ENCODE measurements at places on chromosomes 7 and 10. TPM values are rescaled to one million over a fixed set of nuclear protein-coding genes. Genes with fewer than 3 reads are reported as not detected.

GRCh38 chr7:153921408-153921807 lies 130.8 kb upstream of the DPP6 start:
- DNase-seq: no peak

DNA sequence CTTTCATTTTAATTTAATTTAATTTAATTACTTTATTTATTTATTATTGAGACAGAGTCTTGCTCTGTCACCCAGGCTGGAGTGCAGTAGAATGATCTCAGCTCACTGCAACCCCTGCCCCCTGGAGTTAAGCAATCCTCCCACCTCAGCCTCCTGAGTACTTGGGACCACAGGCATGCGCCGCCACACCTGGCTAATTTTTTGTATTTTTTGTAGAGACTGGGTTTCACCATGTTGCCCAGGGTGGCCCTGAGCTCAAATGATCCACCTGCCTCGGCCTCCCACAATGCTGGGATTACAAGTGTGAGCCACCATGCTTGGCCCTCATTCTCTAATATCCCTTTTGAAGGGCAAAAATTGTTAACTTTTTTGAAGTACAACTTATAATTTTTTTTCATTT lies 92.9 kb downstream of the XRCC2 start:
- DNase-seq: peak; percentile 4

DNA sequence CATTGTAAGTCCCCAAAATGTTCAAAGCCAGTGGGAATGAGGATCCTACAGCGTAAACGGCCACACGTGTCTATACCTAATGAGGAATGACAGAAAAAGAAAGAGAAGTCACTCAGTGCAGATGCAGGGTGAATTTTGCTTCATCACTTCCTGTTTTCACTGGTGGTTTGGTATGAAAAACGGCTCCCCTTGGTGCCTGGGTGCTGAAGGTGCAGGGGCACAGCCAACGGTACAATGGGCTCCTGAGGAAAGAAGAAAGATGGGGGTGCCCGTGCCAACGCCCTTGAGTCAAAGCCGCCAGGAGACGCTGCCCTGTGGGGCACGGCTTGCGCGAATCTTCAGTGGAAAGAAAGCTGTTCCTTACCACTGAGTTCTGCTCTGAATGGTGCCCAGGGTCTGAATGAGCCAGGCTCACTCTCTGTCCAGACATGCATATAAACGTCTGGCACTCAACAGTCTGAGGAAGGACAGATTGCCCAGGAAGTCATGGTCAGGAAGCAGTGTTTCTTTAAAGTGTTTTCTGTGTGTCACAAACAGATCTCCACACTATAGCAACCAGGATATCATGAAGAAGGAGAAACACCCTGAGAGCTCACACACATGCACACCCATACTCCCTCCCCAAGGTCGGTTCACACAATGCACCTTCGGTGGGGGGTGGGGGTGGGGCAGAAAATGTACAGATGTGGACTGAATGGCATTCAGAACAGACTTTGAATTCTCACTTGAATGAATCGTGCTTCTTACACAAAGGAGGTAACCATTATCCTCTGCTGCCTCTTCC lies 105.8 kb downstream of the ELMO1 start:
- DNase-seq: no peak

DNA sequence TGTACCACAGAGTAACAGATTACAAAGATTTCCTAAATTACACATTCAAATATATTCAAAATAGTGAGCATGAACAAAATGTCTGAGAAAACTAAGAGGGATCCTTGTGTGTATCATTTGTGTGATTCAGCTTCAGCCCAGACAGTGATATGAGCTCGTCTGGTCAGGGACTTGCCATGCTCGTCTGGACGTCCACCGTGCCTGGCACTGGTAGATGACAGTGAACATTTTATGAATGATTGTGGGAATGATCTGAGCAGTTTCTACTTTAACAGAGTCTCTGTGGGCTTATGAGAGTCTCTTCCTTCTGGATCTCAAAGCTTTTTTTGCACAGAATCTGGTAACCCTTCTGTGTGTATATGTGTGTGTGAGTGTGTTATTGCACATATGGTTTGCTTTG lies 34.2 kb upstream of the ANKRD2 start:
- no peak for DNase-seq

DNA sequence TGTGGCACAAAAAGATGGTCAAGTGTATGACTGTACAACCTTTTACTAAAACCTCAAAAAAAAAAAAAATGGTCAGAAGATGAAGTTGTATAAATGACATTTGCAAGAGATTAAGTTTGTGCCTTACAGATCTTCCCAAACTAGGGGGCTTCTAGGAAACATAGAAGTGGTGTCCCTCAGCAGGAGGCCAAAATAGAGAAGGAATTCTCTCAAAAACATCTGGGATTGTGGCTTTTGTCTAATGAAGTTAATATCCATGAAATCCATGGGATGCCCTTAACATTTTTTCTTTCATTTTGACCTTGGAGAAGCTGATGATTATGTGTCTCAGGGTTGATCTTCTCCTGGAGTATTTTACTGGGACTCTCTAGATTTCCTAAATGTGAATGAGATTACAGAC lies 62.2 kb downstream of the CASD1 start:
- no peak for DNase-seq

DNA sequence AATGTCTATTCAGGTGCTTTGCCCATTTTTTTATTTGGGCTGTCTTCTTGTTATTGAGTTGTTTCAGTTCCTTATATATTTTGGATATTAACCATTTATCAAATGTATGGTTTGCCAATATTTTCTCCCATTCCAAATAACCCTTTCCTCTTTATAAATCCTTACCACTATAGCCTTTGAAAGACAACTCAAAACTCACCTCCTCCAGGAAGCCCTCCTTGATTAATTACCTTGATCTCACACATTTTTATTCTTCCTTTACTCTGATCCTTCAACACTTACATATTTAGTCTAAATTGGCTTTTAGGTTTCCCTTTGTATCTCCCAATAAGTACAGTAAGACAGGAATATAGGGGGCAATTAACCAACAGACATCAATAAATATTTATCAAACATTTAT lies 42.9 kb downstream of the NRCAM start:
- DNase-seq: no peak

DNA sequence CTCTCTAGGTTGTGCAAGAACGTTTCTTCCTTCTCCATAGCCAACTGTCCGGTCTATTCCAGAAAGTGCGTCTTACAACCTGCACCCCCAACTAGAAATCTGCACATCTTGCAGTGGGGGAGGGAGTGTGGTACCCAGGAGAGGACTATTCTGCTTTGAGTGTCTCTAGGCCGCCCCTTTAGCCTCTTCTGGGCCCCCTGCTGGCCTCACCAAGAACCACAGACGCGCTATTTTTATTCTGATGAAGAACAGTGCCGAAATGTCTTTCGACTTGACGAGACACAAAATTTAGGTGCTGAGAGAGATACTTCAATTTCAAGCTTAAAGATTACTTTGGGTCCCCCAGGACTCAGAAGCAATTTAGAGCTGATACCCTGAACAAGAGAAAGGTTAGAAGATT lies 1.0 kb downstream of the CNPY1 start:
- DNase-seq: no peak

GRCh38 chr10:107054469-107055156 lies 109.9 kb downstream of the SORCS1 start:
- DNase-seq: no peak

DNA sequence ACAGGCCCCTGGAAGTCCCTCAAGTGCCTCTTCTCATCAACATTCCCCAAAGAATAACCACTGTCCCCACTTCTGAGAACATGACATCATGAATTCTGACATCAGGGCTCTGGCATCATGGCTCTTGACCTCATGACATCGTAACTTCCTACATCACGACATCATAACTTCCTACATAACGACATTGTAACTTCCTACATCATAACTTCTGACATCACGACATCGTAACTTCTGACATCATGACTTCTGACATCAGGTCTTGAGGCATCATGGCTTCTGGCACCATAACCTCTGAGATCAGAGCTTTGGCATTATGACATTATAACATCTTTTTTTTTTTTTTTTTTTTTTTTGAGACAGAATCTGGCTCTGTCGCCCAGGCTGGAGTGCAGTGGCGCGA lies 66.7 kb upstream of the FAM20C start:
- DNase-seq: no peak

- no peak for DNase-seq
Measured at GRCh38 chr7:44783407-44783806, 13.1 kb upstream of the PPIA start.

DNA sequence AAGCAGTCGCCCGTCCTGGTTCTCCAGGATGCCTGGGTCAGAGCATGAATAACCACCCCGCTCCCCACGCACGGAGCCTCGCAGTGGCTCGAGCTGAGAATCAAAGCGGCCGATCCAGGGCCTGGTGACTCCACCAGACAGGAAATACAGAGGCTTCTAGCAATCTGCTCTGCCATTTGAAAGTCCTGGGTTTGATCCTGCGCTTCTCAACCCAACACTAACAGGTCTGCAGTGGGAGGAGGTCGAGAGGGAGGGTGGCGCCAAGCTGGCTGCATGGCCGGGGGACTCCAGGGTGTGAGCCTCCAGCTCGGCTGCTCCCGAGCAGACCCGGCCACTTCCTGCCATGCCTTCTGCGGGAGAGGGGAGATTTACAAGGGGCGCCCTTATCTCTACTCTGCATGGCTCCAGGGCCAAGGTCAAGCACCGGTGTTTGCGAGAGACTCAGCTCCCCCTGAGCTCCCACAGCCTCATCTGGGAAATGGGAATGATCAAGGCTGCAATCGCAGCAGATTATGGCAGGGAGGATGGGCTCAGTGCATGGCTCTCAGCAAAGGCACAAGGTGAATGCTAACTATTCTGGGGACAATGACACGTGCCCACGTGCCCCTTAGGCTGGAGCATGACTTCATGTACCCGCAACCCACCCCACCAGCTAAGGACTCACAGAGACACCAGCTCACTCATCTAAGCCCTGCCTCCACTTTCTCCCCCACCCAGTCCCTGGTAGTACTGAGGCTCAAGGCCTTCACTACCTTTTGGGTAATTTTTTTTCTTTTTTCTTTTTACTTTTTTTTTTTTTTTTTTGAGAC lies 73.9 kb upstream of the TNRC18 start:
- DNase-seq: no peak

GRCh38 chr7:40544221-40544723 lies 409.5 kb downstream of the SUGCT start:
- DNase-seq: no peak

DNA sequence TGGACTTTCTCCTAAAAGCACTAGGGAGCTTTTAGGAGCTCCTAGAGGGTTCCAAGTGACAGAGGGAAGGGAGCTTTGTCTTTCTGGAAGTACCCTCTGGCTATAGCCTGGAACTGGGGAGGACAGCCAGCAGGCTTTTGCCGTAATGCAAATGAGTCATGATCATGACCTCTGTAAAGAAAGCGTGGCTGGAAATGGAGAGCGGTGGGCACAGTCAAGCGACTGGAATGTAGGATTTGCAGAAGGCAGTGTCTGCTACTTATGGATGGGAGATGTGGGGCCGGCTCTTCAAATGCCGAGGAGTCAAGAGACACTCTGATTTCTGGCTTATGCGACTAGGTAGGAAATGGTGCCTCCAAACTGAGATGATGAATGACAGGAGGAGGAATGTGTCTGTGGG lies 34.6 kb upstream of the PLPP4 start:
- no peak for DNase-seq

DNA sequence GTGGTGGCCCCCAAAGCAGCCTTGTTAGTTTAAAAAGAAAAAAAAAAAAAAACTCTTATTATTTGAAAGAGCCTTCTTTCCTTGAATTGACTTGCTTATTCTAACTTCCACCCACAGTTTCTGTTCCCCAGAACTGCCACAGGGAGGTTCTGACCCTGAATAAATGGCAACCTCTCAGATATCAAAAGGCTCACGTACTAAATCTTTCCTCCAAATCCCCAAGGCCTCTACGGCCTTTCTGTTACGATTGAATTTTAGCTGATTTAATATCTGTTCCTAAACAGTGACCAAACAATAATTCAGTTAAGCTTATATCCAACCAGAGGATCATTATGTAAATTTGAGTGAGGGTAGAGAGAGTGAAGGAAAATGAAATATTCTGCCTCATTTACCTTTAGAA lies 482.8 kb downstream of the GFRA1 start:
- no peak for DNase-seq

DNA sequence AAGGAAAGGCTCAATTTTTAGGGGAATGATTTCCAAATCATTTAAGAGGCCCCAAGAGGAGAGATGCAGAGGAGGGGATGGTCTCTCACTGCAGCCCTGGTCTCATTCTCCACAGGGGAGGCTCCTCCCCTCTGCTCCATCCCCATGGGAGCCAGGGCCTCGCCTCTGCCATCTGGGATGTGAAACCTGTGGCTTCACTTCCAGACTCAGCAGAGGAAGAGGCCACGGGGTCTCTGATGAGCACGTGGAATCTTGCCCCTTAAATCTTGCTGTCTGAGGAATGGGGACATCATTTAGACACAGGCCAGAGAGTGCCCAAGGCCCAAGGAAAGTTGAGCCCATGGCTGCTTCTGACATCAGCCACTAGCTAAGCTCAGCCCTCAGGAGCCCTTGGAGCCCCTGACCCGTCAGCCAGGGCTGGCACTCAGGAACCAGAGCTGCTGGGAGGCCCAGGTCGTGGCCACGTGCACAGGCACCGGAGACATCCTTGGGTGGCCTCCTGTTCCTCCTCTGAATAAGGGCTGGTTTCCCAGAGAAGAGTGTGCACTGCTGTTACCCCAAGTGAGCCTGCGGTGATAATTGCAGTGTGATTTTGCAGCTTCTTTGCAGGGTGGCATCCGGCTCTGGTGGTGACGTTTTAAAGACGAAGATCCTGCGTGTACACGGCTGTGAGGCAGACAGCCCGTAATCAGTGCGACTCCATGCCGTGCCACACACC lies 50.5 kb downstream of the VIPR2 start:
- DNase-seq: no peak

DNA sequence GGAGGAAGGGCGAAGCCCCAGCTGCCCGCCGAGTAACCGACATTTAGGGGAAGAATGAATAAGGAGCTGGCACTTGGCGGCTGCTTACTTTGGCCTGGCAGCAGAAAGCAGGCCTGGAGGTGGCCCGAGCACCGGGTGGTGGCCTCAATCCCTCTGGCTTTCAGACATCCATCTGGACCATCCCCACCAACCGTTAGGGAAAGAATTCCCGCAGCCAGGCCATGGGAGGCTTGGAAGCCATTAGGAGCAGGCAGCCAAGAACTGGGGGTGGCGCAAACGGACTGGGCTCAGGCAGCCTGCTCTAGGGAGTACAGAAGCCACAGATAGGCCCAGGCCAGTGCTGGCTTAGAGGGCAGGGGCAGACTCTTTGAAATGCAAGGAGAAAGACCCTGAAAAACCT lies 132.7 kb downstream of the NEURL1 start:
- peak; percentile 78 for DNase-seq

AQP1 gene
- 2,113 TPM for total RNA-seq

CDK6 gene
- 7.3 TPM for total RNA-seq

AGAP9 gene
- total RNA-seq: 8.7 TPM

TMEM130 gene
- total RNA-seq: 33.6 TPM

PDE6C gene
- total RNA-seq: not detected

PDZD7 gene
- 0.53 TPM for total RNA-seq

WDR91 gene
- 66.7 TPM for total RNA-seq

CCDC71L gene
- total RNA-seq: 46.6 TPM

MOGAT3 gene
- total RNA-seq: not detected
